Left ventricle myocardium inferior (tissue), 1 donor: ENCODE measurements at places on chromosomes 12 and 14.

- DNase-seq, result no peak
Measured at GRCh38 chr14:64303471-64303917, 9.3 kb upstream of the ESR2 start.

GRCh38 chr12:52052468-52053186 lies 1.4 kb downstream of the NR4A1 start:
- no peak for DNase-seq

GRCh38 chr14:64191756-64192155 lies 102.4 kb downstream of the ESR2 start:
- no peak for DNase-seq

GRCh38 chr12:39372929-39373328 lies 70.0 kb downstream of the KIF21A start:
- DNase-seq, result no peak

DNA sequence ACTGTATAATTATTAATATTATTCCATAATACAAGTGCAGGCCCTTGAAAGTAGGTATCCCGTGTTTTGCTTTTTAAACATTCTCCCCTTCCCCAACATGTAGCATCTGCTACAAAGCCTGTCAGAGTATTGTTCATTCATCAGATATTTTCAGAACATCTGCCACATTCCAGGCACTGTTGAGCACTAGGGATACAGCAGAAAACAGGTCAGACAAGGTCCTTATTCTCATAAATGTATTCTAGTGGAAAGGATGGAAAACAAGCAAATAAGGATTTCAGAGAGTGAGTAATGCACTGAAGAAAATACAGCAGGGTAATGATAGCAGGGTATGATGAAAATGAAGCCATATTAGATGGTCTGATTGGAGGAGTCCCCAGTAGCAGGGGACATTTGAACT lies 3.8 kb downstream of the ERP29 start:
- no peak for DNase-seq

DNA sequence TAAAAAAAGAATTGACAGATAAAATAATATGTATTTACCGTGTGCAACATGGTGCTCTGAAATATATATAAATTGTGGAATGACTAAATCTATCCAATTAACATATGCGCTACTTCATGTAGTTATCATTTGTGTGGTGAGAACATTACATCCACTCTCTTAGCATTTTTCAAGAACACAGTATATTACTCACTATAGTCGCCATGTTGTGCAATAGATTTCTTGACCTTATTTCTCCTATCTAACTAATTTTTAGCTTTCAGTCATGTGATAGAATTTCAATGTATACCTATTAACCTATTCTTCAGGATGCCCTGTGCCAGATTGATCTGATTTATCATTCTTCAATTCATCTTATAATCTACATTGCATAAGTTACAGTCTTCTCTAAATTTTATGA lies 178.6 kb downstream of the BCAT1 start:
- DNase-seq, result no peak

DNA sequence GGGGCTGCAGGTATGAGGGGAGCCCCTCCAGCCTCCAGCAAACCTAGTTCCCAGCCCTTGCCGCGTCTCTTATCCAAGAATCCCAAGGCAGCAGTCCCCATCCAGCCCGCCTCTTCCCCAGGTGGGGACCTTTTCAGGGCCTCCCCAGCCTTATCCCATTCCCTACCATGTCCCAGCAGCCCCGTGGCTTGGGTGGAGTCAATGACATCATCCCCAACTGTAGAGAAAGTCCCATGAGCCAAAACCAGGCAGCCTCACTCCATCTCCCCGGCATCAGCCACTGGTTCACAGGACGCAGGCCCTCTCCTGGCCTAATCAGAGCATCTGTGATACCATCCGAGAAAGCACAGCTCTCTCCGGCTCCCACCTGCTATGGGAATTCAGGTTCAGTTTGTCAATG lies 131.0 kb downstream of the NCOR2 start:
- no peak for DNase-seq

- no peak for DNase-seq
Measured at GRCh38 chr12:119683413-119683812, 15.5 kb downstream of the PRKAB1 start.

DNA sequence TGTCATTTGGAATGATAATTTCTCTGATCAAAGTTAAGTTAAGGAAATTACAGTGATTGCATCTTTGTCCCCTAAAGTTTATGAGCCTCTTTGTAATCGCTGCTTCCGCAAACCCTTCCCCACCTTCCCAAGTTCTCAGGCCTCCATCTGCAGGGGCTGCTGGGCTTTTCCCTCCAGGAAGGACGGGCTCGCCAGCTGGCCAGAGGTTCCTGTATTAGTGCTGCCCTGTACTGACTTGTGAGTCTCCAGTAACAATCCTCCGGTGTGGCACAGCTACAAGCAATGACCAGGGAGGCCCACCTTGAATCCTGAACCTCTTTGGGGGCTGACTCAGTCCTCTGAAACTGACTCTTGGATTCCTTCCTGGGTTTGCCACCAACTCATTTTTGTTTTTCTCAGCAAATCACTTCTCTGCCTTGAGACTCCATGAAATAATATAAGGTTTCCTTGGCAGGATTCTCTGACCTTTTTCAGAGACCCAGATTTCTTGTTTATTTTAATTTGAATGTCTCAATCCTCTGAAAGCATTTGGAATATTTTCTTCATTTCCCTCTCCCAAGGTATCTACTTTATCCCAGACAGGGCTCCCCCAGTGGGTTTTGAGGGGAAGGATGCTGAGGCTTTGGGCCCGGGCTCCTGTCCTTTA lies 398.6 kb downstream of the ZFP36L1 start:
- DNase-seq, result no peak

DNA sequence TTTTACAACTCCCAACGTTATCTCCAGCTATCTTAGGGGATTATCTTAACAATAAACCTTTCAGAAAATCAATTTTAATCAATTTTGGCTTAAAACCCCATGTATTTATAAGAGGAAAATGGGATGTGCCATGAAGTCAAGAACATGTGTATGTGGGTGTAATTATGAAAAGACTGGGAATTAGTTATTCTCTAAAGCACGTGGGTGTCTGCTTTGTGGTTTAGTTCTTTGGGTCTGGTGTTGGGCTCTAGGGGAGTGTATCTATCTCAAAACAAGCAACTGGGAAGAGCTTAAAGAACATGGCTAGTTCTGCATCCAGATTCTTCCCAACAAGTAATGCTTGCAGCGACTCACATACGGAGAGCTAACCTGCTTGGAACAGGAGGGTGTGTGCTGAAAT lies 40.1 kb upstream of the MAX start:
- no peak for DNase-seq

DNA sequence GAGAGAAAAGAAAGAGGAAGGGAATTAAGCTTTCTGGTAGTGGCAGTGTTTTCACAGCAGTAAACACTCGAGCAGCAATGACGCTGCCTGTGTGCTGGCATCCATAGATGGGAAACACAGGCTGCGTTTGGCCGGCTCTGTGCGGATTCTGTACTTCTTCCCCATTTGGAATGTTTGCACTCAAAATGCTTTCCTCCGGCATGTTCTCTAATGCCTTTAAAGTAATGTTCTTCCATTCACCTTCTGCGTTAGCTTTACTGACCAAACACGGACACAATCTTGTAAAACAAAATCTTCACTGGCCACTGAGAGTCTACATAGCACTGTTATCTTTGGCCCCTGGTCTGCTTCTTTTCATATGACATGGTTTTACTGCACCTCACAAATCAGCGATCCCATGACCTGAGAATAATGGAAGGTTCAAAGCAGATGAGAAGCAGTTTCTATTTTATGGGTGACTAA lies 31.4 kb downstream of the DCP1B start:
- DNase-seq, result peak; percentile 52

DNA sequence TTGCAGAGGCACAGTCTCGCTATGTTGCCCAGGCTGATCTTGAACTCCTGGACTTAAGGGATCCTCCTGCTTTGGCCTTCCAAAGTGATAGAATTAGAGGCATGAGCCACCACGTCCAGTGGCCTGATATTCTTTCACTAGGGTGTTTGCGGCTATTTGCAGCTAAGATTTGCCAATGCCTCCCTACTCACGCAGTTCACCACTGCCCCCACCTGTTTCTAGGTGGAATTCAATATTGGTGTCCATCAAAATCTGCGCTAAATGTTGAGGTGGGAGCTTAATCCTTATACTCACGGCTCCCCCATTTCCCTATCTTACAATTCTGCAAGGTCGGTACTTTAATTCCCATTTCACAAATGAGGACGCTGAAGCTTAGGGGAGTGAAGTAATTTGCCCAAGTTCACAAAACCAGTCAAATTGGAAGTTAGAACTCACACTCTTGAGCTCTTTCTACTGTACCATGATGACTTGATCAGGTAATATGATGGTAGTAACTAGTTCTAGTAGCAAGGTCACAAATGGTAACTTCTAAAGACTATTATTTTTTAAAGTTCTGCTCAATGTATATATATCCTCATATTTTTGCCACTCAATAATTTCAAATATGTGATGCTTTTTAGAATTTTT lies 22.1 kb upstream of the LRRC9 start:
- DNase-seq, result no peak

- DNase-seq, result peak; percentile 40
Measured at GRCh38 chr14:105999361-106000028, 473.1 kb downstream of the TMEM121 start.

DNA sequence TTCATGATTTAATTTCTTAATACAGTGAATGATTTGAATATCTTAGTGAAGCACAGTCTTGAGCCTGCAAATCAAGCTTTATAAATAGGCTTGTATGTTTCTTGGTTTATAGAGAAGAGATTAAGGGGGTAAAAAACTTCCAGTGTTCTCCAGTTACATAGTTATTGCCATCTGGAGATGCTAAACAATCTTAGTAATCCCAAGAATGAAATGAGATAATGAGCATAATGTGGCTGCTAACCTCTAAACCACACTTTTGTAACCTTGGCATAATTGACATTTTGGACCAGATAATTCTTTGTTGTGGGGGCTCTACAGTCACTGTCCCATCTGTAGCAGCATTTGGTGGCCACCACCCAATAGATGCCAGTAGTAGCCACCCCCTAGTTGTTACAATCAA lies 316.8 kb downstream of the CCDC91 start:
- no peak for DNase-seq

DNA sequence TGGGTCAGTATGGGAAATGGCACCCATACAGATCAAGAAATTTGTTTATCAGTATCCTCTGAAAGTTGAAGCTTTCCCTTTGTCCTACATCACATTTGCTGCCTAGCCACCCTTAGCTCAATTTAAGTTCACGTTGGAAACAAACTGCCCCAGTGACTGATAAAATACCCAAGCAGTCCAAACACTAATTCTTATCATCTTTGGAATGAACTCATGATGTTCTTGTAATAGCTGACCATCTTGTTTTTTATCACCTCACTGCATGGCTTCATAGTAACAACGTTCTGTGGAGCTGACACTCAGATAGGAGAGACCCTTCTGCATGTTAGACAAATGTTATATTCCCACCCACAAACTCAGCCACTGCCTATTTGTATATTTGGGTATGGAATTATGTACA lies 93.4 kb downstream of the GPR135 start:
- no peak for DNase-seq

DNA sequence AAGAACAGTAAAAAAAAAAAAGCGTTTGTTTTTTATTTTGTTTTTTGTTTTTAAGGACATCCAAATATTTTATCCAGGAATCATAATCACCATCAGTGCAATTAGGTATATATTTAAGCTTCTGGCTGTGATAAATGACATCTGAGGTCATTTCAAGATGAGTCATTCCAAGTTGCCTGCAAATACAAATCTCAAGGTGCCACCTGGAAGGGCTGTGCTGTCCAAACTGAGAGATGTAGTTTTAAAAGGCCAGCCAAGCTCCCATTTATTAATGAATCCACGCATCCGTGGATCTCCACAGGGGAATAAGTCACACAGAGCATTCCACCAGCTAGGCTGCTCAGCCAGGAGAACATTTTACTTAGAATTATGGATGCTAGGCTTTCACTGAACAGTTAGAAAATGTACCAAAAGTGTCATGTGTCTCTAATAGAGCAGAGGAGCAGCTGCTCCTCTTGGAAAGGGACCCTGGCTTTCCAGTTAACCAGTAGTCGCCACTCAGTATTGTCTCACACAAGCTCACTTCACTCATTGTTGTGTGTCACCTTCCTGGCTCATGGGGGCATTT lies 1151.4 kb upstream of the TMEM132C start:
- DNase-seq, result no peak

GRCh38 chr12:78886719-78887407 lies 22.3 kb downstream of the SYT1 start:
- no peak for DNase-seq

- no peak for DNase-seq
Measured at GRCh38 chr12:45244561-45245343, 28.9 kb downstream of the ANO6 start.

GRCh38 chr12:64892561-64892960 lies 68.1 kb downstream of the TBC1D30 start:
- DNase-seq, result no peak

- DNase-seq, result no peak
Measured at GRCh38 chr12:38689704-38690103, 215.7 kb downstream of the CPNE8 start.

- no peak for DNase-seq
Measured at GRCh38 chr12:118237908-118238307, 102.0 kb downstream of the PEBP1 start.

- DNase-seq, result no peak
Measured at GRCh38 chr14:22560662-22561365, 28.2 kb downstream of the DAD1 start.

DNA sequence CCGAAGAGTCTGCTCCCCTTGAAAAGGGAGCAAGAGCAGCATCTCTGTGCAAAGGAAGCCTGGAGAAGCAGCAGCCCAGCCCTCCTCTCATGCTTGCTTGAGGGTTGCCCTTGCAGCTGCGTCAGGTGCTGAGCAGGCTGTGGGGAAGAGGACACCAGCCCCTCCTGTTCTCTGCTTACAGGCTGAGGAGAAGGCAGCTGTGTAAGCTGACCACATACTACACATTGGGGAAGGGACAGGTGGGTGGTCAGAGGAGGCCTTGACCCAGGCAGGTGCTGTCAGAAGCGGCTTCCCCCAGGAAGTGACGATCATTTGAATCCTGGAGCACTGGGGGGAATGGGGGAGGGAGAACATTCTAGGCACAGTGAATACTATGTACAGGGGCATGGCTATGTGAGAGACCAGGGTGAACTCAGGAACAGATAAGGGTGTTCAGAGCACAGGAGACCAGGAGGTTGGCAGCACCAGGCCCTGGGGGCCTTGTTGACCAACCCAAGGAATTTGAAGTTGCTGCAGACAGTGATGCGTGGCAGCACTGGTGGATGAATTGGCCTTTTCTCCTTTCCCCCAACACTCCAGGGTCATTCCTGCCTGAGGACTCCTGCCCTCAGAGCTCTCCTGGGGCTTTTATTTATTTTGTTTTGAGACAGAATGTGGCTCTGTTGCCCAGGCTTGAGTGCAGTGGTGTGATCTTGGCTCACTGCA lies 2.7 kb upstream of the KLC1 start:
- DNase-seq, result no peak

GRCh38 chr14:73623504-73624054 lies 11.3 kb downstream of the ACOT6 start:
- no peak for DNase-seq

GRCh38 chr12:82870771-82871377 lies 184.2 kb downstream of the TMTC2 start:
- no peak for DNase-seq
